ENCODE measurements at places on chromosomes 7 and 10.

DNA sequence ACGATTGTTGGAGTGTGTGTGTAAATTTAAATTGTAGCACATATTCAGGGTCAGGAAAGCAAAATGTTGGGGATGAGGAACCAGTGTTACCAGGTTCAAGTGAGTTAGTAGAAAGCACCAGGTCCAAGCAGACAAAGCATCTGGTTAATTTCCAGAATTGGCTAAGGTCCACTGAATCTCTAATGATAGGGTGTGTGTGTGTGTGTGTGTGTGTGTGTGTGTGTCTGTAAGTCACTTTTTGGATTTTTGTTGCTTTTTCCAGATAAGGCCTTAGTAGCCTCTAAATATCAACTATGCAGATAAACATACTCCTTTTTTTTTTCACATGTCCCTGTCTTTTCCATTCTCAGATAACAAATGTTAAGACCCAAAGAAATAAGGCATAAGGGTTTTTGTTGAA, 36.6 kb upstream of the FMC1 start:
- no peak for DNase-seq

DNA sequence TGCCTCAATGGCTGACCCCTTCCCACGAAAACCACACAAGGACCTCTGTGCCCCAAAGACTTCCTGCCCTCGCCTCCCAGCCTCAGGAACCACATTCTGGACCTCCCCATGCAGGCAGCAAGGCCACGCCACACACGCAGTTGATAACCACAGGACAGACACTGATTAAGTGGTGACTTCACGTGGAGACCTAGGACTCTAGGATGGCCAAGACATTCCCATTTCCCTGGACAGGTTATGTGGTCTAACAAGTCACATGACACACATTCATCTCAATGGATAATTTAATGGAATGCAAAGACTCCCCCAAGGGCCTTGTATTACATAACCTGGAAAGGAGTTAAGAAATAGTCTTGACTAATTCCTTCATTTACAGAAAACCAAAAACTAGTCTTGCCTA, 110.2 kb downstream of the LARP4B start:
- no peak for DNase-seq

DNA sequence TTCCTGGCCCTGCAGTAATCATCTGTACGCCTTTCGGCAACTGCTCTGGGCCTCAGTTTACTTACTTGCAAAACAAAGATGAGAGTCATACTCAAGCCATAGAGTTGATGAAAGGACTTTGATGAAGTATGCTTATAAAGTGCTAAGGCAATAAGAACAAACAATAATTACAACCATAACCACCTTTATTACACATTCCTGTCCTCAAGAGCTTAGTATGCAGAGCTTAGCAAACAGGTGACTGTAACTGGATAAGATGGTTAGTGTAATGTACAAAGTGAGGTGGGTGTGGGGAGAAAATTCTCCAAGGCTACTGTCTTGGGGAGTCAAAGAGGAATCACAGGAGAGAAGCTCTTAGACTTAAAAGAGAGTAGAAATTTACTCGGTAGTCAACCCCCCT, 117.0 kb upstream of the AFAP1L2 start:
- DNase-seq = no peak

- no peak for DNase-seq
These were observed 8.2 kb downstream of the AGFG2 start for GRCh38 chr7:100546926-100547800.

DNA sequence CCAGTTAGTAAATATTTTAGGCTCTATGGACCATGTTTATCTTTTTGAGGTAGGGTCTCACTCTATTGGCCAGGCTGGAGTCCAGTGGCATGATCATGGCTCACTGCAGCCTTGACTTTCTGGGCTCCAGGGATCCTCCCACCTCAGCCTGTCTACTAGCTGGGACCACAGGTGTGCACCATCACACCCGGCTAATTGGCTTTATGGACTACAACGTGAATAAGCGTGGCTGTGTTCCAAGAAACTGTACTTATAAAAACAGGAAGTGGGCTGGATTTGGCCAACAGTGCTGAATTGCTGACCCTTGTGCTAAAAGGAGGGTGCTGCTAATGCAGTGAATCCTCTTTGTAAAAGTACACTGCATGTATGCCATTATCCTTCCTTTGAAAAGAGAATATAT, 111.7 kb upstream of the CDK13 start:
- DNase-seq = no peak

GRCh38 chr10:127738512-127739424, 1.8 kb downstream of the FOXI2 start:
- no peak for DNase-seq

DNA sequence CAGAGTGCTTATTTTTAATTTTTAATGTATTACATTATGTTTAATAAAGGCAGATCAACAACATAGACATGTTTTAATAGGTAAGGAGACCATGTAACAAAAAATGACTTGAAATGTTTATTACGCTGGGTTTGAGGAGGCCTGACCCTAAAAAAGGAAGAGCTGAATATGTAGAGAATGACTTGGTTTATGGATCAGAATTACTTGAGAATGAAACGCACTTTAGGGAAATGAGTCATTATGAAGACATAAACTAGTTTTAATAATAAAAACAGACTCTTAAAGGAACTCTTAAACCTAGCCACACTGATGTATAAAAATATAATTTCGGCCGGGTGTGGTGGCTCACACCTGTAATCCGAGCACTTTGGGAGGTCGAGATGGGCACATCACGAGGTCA, 56.5 kb downstream of the CTTNBP2 start:
- no peak for DNase-seq

GRCh38 chr7:7246223-7246622, 63.9 kb downstream of the C1GALT1 start:
- DNase-seq = no peak

DNA sequence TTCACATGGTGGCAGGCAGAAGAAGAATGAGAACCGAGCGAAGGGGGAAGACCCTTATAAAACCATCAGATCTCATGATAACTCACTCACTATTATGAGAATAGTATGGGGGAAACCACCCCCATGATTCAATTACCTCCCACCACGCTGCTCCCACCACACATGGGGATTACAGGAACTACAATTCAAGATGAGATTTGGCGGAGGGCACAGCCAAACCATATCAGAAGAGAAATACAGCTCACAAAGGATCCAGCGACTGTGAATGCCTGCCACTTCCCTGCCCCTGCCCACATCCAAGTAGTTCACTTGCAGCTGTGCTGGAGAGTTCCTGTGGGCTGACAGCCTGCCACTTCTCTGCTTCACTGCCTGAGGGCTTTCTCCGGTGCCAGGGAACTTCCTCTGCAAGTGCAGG, 148.7 kb downstream of the C7orf25 start:
- DNase-seq = no peak

GRCh38 chr7:45509222-45509621, 64.9 kb upstream of the ADCY1 start:
- no peak for DNase-seq

- DNase-seq = peak; percentile 3
These were observed 167.6 kb downstream of the AMPH start for GRCh38 chr7:38463277-38464225.

DNA sequence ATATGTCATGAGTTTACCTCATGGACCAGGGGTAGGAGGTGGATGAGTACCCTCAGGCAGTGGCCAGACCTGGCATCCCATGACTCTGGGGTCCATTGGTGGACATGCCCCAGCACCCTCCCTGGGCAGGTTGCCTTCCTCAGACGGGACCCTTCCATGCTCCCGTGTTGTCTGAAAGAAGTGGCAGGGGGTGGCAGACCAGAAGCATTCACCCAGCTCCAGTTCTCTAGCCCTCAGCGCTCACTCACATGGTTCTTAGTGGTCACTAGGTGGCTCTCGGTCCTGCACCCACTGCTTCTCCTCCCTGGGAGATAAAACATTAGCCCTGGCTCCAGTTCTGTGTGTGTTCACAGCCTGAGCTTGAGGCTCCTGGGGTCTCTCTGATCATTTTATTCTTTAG, 6.0 kb downstream of the RBP3 start:
- no peak for DNase-seq

- DNase-seq = no peak
These were observed 162.3 kb upstream of the MTPN start for GRCh38 chr7:136139417-136139816.

DNA sequence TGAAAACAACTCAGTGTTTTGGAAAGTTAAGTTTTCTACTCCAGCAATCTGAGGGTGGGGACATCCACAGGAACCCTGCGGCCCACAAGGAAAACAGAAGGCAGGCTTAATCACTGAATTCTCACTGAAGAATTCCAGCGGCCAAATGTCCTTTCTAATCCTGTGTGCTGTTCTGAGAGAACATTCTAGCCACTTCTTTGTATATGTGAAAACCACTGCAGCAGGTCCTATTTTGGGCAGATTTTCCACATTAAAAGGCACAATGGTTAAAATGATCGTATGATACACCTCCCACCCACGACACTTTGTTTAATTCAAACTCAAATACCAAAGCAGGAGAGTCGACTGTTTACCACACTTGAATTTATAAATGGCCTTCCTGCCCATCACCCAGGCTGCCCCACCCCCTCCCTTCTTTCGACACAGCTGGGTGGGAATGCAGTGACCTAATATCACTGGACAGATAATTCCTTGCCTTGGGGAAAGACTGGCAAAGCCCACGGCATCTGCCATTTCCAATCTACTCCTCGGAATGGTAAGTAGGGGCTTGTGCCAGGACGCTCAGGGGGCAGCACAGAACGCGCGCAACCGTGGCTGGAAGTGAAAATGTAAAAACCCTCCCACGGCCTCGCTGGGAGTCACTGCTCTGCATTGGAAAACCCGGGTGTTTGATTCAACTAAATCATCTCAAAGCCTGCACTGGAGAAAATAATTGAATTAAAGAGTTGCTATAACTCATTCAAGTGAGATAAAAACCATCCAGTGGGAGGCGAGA, 67.0 kb downstream of the CTBP2 start:
- no peak for DNase-seq

- DNase-seq = no peak
These were observed 11.8 kb downstream of the TMEM72 start for GRCh38 chr10:44922796-44923545.

GRCh38 chr10:68856352-68856751, 29.0 kb downstream of the STOX1 start:
- DNase-seq = no peak

GRCh38 chr7:17239046-17239445, 59.4 kb upstream of the AHR start:
- DNase-seq = no peak

DNA sequence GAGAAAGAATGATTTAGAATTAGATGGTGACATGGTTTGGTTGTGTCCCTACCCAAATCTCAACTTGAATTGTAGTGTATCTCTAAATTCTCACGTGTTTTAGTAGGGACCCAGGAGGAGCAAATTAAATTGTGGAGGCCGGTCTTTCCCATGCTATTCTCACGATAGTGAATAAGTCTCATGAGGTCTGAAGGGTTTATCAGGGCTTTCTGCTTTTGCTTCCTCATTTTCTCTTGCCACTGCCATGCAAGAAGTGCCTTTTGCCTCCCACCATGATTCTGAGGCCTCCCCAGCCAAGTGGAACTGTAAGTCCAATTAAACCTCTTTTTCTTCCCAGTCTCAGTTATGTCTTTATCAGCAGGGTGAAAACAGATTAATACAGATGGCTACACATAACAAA, 167.4 kb upstream of the SVIL start:
- no peak for DNase-seq

DNA sequence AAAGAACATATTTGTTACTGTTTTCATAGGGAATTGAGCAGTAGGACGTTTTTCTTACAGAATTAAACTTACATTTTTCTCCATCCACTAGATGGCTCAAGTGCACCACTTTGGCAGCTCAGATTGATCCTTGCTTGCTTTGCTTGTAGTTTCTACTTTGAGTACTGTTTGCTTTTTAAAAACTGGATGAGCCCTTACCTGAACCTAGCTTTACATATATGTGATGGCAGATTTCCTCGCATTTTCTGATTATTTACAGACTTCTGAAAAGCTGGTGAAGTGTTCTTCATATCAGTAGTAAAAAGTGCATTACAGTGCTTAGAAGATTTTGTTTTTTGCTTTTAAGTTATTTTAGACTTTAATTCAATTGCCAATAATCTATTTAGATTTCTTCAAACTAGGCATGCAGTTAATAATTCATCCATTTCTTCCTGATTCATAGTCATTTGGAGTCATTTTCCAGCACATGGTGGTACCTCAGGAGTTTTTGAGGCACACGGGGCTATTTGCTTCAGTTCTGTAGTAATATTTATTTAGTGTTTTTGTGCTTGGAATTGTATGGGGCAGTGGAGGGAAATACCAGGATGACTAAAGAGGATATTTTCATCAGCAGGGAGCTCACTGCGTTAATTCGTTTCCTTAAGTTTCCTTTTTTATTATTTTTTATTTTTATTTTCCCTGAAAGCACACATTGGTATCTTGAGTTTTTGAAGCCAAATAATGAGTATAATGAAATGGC, 57.3 kb downstream of the MAPK8 start:
- DNase-seq = no peak

- no peak for DNase-seq
These were observed 4.4 kb upstream of the SEPHS1 start for GRCh38 chr10:13352519-13352918.

GRCh38 chr7:41730668-41731067, 27.8 kb upstream of the INHBA start:
- no peak for DNase-seq

DNA sequence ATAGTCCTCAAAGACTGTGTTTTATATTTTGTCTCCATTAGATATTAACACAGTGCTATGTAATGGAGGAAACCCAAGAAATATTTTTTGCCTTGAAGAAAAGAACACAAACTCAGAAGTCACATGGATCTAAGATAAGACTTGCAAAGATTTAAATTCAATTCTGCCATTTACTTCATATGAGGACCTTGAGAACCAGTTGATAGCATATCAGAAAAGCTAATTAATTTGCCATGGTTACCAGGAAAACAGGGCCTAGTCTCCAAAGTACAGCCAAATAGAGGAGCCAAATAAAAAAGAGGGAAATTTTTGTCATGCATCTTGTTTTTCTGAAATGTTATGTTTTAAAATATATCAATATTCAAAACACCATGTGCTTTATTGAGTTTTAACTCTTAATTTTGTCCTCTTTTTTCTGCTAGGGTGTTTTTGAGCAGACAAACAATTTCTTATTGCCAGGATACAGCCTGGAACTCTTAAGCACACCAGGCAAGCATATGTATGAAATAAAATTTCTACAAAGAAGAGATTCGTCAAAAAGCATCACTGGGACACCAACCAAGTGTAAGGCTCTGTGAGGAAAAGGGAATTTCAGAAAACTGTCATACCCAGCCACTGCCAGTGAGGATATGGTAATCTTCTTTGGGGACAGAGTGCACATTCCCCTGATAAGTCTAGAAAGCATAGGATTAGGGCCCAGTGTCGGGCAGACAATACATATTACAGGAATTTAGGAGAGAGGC, 10.6 kb upstream of the TOMM7 start:
- DNase-seq = no peak

GRCh38 chr7:71290452-71290851, 158.5 kb downstream of the GALNT17 start:
- DNase-seq = no peak

- no peak for DNase-seq
These were observed 521 bp upstream of the NYAP1 start for GRCh38 chr7:100483090-100483721.

- no peak for DNase-seq
These were observed 2.7 kb upstream of the PWWP2B start for GRCh38 chr10:132394201-132394811.

Measured in esophagus squamous epithelium (tissue), 5 donors.